IgD-negative memory B cell (primary cell): ENCODE measurements at places on chromosomes 7 and 10. TPM values are rescaled to one million over a fixed set of nuclear protein-coding genes. Genes with fewer than 3 reads are reported as not detected.

SHTN1 gene
- 0.04 TPM for polyA plus RNA-seq

ZNF117 gene
- polyA plus RNA-seq: 2.4 TPM

MAGI2 gene
- not detected for polyA plus RNA-seq

ADAM22 gene
- 0.23 TPM for polyA plus RNA-seq

TCTN3 gene
- 55.4 TPM for polyA plus RNA-seq

SEC61A2 gene
- polyA plus RNA-seq: 1.5 TPM

SOSTDC1 gene
- not detected for polyA plus RNA-seq

EN2 gene
- not detected for polyA plus RNA-seq

MYOF gene
- not detected for polyA plus RNA-seq

NAT16 gene
- not detected for polyA plus RNA-seq

CDH23 gene
- not detected for polyA plus RNA-seq

DNAJC12 gene
- not detected for polyA plus RNA-seq

SORBS1 gene
- polyA plus RNA-seq: 0.41 TPM

TMEM178B gene
- polyA plus RNA-seq: not detected

COBL gene
- polyA plus RNA-seq: not detected

CYP3A7 gene
- polyA plus RNA-seq: not detected
